Hippocampal formation (tissue), 2 donors: ENCODE measurements at places on chromosomes 3 and 15.
A peak's percentile ranks its signal among the peaks of the same experiment; 100 is the strongest.

DNA sequence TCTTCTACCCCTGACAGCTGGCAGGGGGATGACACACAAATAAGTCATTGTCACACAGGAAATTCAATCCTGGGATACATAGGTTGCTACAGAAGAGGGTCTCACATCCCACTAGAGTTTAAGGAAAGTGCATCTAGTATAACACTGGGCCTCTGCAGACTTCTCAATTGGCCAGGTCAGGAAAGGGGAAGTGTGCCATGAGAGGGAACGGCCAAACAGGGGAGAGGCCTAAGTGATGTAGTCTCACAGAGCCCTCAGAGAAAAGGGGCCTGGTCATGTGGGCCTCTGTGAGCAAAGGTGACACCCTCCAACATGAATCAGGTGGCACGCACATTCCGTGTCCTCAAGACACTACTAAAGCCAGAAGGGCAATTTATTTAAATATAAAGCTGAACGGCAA is 11.2 kb downstream of the ZXDC start:
- no peak for DNase-seq

DNA sequence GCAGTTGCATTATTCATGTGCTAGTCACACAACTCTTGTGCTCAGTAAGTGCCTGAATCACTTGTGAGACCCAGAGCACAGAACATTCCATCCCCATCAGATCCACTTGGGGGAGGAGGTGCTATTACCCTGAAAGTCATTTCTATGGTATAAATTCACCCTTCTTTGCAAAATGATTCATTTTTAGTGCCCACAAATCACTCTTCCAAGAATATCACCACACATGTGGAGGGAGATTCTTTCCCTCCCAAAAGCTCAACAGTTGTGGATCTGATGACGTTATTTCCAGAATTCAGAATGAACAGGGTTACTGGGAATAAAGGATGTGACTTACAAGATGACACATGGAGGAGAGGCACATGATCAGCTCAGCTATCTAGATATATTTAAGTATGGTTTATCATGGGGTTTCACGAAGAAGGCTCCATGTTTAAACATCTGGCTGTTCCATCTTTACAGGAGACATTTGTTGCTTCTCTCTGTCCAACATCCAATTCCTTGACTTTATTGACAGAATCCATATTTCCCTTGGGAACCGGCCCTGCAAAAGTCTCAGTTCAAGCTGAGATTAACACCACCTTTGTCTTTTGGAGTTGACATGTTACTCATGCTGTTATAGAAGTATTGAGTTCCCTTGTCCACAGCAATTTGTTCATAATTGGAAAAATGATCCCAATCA is 214.2 kb upstream of the PROK2 start:
- no peak for DNase-seq

DNA sequence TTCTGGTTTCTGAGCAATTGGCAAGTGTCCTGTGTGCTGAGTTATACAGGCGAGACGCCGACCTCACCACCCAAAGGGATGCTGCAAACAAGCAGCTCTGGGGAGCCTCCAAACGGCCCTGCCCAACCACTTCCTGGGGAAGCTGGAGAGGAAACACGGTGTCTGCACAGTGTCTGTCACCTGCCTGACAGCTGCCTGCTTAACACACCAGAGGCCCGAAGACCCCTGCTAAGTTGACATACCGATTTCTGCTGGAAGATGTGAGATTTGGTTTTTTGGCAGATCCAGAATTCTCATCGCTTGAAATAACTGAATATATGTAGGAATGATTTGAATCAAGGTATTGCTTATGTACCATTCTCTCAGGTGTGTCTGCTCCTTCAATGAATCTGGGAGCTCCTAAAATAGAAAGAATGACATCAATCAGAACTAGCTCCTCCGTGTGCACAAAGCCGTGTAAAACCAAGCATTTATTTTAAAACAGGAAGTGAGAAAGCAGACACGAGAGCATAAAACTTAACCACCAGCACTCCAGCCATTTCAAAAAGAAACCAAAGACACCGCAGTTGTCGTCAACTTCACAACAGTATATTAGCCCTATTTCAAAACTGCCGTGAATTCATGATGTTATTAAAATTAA is 27.2 kb downstream of the LRRC2 start:
- peak; percentile 7 for DNase-seq

DNA sequence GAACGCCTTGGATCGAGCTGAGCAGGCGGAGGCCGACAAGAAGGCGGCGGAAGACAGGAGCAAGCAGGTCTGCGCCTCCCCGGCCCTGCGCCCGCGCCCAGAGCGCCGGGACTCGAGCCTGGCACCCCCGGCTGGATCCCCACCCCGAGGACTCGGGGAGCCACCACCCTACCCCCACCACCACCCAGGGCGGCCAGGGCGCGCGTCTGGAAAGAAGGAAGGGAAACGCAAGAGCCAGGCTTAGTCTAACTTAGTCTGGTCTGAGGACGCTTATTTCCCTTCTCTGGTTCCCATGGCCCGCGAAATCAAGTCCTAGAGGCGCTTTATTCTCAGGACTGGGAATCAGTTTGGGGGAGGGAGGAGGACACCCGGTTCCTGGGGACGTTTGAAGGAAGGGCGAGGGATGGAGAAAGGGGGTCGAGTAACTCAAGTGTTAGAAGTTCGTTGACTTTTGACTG is 359 bp downstream of the TPM1 start:
- no peak for DNase-seq

DNA sequence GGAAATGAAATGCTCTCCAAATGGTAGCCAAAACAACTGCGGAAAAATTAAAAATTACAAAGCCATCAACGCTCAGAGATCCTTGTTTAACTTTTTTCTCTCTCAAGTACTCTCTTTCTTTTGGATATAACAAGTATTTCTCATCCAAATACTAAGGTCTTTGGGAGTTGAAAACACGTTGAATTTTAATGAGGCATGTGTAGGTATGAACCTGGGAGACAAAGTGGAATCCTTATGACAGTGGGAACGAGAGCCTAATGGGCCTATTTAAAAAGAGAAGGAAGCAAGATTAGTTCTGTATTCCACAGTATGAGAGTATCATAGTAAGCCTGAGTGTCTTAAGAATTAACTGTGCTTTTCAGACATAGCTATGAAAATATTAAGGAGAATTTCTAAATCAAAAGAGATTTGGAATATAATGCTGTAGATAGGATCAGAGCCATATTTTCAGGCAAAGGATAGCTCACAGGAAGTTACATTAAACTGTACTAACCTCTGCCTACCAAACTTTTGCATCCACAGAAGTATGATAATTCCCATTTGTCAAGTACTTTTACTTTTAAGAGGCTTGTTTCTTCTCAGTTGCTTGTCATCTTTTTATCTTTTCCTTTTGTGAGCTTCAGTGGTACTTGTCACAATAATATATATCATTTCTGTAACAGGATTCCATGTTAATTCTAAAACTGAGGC is 759 bp downstream of the CD96 start:
- no peak for DNase-seq

- DNase-seq = no peak
Observed at GRCh38 chr3:178845420-178846118, 226.0 kb downstream of the ZMAT3 start.

DNA sequence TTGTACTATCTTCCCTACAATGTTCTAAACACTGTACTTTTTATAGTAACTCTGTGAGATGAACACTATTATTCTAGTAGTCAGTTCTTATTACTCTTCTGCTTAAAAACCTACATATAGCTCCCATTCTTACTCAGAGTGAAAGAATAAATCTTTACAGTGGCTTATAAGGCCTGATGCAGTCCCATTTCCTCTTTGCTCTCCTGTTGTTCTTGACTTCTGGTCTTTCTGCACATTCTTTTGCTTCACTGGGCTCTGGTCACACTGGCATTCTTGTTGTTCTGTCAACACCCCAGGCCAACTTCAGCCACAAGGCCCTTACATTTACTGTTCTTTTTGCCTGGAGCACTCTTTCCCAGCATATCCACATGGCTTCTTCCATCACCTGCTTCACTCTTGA is 58.2 kb upstream of the TP63 start:
- DNase-seq = no peak

DNA sequence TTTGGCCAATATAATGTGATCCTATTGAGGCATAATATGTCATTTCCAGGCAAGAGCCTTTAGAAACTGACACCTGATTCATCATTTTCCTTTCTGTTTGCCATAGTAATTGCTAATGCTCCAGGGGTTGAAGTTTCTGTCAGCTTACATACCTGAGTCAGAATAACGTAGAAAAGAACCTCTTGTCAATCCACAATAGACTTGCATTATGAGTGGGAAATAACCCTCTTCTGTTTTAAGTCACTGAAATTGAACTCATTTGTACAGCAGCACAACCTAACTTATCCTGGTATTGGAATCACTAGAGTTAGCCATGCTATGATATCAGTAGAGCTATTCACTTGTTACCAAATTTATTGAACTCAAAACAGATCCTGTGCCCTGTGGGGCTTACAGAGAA is 101.7 kb upstream of the TP63 start:
- no peak for DNase-seq
